ENCODE measurements at places on chromosomes 13 and 19. TPM values are rescaled to one million over a fixed set of nuclear protein-coding genes. Genes with fewer than 3 reads are reported as not detected.

Gene ZNF556
- total RNA-seq = not detected

DNA sequence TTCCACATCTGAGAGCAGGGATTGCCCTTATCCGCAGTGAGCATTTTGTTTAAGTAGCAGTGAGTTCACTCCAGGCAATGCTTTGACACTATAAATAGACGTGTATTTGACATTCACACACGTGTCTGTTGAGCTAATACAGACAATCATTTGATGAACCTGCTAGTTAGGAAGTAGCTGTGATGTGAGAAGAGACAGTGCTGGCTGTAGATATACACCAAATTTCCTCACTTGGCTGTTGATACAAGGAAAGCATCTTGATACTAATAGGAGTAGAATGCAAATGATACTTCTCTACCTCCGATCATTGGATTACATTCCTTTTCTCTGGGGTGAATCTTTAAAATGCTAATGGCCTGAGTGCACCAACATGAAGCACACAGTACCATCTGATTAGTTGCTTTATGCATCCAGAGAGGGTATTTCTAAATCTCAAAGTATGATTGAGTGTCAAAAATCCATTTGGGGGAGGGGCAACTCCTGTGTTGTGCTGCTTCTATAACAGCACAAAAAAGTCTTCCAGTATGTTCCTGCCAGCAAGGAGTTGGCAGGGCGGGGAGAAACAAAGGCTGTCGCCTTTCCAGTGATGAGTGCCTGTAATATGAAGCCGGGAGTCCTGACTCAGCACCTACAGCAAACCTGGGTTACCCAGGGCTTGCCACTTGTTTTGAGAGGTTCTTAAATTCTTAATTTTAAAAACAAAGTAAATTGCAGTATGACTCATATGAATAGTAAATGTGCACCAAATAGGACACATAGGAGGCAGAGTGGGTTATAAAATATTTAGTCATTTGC lies 7.0 kb downstream of the CUL4A start:
- DNase-seq = no peak

DNA sequence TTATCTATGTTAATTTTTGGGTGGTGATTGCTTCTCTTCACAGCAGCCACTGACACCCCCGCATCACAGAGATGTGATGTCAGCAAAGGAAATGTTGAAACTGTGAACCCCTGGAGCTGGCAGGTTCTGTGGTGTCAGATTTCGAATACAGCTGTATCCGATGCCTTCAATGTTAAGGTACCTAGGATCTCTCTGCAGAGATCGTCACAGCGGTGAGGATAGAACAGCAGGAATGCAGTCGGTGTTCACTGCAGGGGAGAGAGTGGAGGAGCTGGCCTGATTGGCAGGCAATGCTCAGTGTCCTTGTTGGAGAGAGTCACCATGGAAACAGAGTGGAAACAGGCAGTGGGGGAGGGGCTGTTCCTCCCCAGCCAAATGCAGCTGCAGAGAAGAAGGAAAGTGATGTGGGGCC lies 79.5 kb upstream of the ZNF835 start:
- DNase-seq = no peak

- no peak for DNase-seq
Observed at GRCh38 chr19:662207-662961, 630 bp downstream of the RNF126 start.

Gene LGALS7B
- total RNA-seq = not detected

DNA sequence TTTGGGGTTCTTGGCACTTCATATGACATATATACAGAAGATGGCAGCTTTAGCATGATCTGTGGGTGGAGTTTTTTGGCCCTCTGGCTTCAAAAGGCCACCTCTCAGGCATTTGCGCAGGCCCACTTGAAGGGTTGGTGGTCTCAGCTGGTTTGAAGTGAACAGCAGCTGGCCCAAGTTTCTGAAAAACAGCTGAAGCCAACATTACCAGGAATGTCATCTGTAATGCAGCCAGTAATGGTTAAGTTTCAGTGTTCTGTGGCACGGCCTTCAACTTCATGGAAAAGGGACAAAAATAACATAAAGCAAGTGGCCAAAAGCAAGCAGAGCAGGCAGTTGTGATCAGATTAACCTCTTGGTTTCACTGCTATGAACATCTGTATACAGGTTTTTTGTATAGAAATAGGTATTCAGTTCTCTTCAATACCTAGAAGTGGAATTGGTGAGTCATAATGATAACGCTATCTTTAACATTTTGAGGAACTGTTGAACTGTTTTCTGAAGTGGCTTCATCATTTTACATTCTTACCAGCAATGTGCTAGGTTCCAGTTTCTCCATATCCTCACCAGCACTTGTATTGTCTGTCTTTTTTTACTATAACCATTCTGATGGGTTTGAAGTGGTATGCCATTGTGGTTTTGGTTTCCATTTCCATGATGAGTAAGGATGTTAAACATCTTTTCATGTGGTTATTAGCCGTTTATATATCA lies 245.4 kb downstream of the SHISA2 start:
- DNase-seq = no peak

Gene MKNK2
- 85.2 TPM for total RNA-seq

Gene FKRP
- total RNA-seq = 21.3 TPM

- no peak for DNase-seq
Observed at GRCh38 chr19:18002347-18002850, 5.6 kb upstream of the ARRDC2 start.
